ENCODE measurements at places on chromosomes 2 and 18. TPM values are rescaled to one million over a fixed set of nuclear protein-coding genes. Genes with fewer than 3 reads are reported as not detected.

DNA sequence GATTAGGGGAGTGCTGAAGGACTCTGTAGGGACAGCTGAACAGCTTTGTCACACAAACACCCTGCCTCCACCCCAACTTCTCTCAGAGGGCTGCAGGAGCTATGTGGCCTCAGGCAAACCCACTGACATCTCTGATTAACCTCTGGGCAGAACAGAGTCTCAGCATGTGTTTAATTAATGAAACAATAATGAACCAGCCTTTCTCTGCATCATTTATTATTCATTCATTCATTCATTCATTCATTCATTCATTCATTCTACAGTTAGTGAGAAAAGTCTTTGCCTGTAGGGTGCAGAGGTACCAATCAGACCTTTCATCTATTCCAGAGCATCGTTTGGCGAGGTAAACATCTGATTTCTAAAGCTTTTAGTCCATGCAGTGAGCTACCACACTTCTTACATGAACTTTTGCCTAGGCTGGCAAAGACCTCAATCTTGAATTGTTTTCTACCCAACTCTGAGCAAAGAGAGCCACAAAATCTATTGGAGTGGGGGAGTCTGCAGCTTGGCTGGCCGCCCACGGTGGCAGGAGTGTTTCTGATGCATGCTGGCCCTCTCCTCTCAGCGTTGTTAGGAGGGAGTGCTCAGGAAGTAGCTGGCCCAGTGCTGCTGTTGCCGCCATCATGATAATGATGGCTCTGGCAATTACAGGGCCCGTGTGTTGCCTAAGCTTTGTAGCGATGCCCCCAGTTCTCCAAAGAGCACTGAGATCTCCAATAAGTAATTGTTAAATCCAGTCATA is 198.9 kb downstream of the SMAD7 start:
- no peak for DNase-seq

DNA sequence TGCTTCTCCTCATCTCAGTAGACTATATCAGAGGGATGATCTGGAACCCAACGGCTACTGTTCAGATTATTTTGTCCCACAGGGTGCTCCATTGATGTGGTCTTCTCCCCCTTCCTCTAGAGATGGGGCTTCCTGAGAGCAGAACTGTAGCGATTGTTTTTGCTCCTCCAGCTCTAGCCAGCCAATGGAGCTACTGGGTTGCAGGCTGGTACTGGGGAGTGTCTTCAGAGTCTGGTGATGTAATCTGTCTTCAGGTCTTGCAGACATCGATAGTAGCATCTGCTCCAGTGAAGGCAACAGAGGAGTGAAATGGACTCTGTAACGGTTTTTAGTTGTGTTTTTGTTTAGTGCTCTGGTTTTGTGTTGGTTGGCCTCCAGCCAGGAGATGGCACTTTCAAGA is 621.9 kb downstream of the RNF144A start:
- DNase-seq, result no peak

MIB1 gene
- polyA plus RNA-seq, result 5.7 TPM

- no peak for DNase-seq
These were observed 165.5 kb upstream of the SALL3 start for GRCh38 chr18:78813936-78814710.

GRCh38 chr2:37969731-37970130 is 44.6 kb downstream of the RMDN2 start:
- no peak for DNase-seq

GRCh38 chr2:50448556-50448955 is 583.4 kb downstream of the NRXN1 start:
- DNase-seq, result no peak

WNT10A gene
- not detected for polyA plus RNA-seq

DNA sequence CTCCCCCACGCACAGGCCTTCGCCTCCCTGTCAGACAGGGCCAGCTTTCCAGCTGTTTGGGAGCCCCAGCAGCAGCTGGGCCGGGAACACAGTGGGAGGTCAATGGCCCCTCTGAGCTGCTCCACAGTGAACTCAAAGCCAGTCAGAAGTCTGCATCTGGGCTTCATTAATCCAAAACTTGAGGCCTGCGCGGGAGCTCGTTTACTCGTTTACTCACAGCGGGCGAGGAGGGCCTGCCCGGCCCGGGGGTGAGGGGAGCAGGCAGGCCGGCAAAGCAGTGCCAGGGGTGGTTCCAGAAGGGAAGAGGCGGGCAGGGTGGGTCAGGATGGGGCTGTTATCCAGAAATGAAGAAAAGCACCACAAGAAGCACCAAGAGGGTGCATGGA is 36.8 kb upstream of the SEMA4C start:
- DNase-seq, result no peak

- DNase-seq, result no peak
These were observed 3.2 kb downstream of the GMPPA start for GRCh38 chr2:219501849-219502248.

Data from stomach (tissue), 19 donors.